AML-193 (cell line): ENCODE measurements at places on chromosomes 5 and 9.

GRCh38 chr9:82410306-82410705, 421.7 kb downstream of the SPATA31D1 start:
- DNase-seq, result no peak

DNA sequence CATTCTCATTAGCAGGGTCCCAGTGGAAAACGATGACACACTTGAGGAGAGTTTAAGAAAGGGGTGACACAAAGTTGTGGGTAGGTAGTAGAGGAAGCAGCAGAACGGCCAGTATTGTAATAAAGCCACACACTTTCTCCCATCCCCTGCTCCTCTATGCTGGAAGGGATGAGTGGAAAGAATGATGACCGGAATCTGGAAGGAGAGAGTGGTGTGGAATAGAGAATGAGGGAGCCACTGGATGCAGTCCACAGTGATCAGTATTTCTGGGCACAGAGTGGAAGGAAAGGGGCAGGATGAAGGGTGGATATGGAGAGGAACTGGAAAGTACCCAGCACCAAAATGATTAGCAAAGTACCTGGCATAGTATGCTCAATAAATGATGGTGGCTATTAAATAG, 133.8 kb upstream of the DAB2 start:
- no peak for DNase-seq

- DNase-seq, result no peak
These were observed 8.3 kb upstream of the XPA start for GRCh38 chr9:97705354-97705950.

DNA sequence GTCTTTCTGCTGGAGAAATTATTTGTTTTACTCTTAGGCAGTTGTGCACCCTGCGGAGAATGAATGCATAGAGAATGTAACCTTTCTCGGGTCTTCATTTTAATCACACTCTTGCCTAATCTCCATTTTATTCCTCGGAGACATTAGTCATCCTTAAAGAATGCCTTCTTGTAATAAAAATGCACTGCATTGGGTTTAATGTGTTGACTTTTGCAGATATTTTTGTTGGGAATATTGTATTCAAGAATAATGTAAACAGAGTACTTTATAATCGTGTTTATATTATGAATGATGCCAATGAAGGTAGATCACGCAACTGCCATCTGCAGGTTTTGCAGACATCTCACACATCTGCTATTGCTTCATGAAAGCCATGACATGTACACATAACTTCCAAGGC, 1093.9 kb upstream of the CDH6 start:
- DNase-seq, result no peak

- DNase-seq, result no peak
These were observed 369.0 kb downstream of the SPOCK1 start for GRCh38 chr5:137129886-137130680.

GRCh38 chr5:37165761-37166160, 83.4 kb downstream of the CPLANE1 start:
- DNase-seq, result no peak

GRCh38 chr5:177085985-177086653, 596 bp upstream of the FGFR4 start:
- no peak for DNase-seq

- no peak for DNase-seq
These were observed 86.9 kb upstream of the GDNF start for GRCh38 chr5:37926732-37927131.

DNA sequence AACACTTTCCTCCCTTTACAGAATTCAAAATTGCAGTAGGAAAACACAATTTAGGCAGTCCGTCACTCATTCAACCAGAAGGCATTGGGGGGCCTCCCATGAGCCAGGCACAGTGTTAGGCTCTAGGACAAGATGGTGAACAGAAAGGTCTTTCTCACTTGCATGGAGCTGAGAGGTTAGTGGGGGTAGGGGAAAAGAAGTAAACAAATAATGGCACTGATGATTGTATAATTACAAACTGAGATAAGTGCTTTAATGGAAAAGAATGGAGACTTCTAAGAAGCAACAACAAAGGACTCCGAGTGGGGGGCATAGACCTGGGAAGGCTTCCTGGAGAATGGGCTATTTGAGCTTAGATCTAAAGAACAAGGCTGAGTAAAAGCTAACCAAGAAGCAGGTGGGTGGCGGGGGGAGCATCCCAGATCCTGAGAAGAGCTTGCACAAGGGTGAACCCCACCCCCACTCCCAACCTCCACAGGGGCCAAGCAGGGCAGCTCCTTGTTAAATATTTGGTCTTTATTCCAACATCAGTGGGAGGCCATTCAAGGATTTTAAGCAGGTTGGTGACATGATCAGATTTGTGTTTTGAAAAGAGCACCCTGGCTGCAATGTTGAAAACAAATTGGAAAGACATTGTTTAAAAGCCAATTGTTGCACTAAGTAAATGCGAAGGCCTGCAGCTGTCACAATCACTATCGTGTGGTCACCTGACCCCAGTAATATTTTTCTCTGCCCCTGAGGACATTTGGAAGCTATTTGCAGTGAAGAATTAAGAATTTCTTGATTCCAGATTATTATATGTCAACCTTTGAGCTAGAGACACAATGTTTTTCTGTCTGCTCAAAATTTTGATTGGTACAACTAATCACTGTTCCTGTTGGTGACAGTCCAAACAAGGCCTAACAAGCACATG, 73.9 kb upstream of the EFNA5 start:
- DNase-seq, result no peak

DNA sequence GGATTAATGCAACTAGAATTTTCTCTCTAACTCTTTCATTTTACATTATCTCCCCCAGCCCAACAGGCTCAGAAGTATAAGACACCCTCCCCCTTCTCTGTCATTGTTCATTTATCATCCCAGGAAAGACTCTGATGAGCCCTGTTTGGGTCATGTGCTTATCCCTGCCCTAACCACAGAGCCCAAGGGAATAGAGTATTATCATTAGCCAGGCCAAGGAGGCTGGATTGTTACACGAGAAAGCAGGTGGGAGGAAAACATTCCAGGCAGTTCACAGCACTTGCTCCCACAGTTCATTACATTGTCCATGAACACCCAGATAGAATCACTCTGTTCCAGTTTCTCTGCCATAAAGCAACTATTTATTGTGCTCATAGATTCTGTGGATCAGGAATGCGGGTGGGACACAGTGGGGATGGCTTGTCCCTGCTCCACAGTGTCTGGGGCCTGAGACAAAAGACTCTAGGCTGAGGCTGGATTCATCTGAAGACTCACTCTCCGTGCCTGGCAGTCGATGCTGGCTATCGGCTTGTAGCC, 59.5 kb upstream of the TMEM215 start:
- DNase-seq, result no peak

GRCh38 chr9:76552751-76553455, 93.9 kb downstream of the GCNT1 start:
- DNase-seq, result no peak

GRCh38 chr5:53219610-53220009, 110.1 kb upstream of the MOCS2 start:
- no peak for DNase-seq

DNA sequence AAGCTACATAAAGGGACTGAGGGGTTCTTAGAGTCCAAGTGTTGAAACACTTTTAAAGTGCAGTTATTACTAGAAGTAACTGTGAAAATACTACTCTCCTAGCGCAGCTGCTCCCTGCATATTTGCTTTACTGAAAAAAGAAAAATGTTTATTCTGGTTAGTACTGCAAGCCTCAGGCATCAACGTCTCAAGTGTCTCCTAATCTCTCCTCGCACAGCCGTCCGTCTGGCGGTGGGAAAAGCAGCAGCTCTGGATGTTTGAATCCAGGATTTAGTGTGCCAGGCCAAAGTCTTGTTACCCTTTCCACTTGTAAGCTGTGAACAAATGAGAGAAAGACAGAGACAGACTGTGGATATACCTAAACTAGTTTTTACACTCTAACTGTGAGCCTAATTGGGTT, 31.1 kb downstream of the RORB start:
- no peak for DNase-seq

DNA sequence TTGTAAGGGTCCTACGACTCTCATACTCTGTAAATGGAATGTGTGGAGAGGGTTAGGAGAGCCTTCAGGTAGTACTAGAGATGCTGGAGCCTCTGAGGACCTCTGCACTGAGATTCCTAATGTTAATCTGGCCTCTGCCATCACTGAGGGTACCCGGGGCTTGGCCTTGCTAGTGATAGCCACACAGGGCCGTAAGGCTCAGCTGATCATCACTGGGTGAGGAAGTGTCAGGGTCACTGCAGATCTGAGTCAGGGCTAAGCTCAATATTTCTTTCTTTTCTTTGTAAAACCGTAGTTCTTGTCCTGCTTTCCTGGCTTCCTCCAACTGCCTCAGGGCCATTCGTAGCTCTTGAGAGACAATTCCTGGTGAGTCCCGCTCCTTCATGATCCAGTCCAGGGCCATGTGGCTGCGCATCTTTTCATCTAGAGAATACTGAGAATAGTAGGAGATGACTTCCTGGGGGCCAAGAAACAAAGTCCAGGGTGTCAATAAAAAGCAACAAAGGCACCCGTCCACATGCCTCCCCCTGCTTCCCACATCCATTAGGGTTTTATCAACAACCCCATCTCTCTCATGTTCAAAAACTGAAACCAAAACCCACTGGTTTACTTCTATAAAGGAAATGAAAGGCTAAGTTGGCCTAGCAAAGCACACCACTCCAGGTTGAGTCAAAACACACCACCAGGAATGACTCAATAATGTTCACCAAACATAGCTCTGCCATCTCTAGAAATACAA, 47.7 kb downstream of the LIX1 start:
- DNase-seq, result no peak

- no peak for DNase-seq
These were observed 1726.4 kb upstream of the NUDT12 start for GRCh38 chr5:105288946-105289345.

DNA sequence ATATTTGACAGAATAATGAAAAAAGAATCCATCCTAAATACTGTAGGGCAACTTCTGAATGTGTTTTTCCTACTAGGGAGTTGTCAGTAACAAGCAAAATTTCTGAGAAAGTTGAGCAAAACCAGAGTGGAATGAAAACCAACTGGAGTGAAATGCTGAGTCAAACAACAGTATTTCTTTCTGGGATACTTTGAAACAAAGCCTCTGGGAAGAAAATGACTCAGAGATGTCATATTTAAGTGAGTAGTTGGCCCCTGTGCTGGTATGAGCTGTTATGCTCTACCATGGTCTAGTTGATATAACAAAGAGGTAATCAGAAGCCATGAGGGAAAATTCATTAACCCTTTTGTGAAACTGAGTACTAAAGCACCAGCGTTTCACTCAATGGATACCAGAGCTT, 372.1 kb upstream of the C9orf72 start:
- DNase-seq, result no peak

GRCh38 chr9:124133727-124134126, 122.2 kb downstream of the LHX2 start:
- peak; percentile 56 for DNase-seq

DNA sequence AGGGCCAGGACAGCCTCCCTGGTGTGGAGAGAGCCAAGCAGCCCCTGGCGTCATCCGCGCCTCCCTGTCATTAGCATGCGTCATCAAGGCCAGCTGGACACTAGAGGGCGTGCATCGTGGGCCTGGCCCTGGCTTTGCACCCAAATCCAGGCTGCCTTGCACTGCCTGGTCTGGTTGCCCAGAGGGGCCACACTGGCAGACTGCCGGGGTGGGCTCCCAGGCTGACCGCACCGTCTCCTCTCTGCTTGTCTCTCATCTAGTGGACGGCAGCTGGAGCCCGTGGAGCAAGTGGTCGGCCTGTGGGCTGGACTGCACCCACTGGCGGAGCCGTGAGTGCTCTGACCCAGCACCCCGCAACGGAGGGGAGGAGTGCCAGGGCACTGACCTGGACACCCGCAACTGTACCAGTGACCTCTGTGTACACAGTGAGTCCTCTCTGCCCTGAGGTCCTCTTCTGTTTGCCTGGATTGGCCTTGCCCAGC, 29.0 kb downstream of the HK3 start:
- DNase-seq, result no peak

- no peak for DNase-seq
These were observed 896 bp downstream of the EBF1 start for GRCh38 chr5:159098603-159099436.

DNA sequence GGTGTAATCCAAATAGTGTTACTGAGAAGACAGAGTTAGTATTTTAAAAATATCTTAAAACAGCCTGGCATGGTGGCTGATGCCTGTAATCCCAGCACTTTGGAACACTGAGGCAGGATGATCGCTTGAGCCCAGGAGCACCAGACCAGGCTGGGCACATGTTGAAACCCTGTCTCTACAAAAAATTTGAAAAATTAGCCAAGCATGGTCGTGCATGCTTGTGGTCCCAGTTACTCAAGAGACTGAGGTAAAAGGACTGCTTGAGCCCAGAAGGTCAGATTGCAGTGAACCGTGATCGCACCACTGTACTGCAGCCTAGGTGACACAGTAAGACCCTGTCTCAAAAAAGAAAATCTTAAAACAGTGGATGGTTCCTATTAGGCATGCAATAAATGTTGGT, 12.4 kb downstream of the IFNA1 start:
- DNase-seq, result no peak

GRCh38 chr5:58855851-58856739, 273.2 kb downstream of the RAB3C start:
- DNase-seq, result no peak

DNA sequence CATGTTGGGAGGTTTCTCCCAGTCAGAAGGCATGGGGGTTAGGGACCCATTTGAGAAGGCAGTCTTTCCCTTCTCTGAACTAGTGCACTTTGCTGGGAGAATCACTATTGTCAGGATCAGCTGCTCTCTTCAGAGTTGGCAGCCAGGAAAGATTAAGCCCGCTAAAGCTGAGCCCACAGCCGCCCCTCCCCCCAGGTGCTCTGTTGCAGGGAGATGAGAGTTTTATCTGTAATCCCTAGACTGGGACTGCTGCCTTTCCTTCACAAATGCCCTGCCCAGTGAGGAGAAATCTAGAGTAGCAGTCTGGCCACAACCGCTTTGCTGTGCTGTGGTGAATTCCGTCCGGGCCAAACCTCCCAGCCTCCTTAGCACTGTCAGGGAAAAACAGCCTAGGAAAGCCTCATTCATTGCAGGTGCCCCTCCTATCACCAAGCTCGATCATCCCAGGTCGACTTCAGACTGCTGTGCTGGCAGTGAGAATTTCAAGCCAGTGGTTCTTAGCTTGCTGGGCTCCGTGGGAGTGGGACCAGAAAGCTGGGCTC, 69.8 kb downstream of the CNTLN start:
- no peak for DNase-seq
